ENCODE measurements at places on chromosomes 3 and 15.

DNA sequence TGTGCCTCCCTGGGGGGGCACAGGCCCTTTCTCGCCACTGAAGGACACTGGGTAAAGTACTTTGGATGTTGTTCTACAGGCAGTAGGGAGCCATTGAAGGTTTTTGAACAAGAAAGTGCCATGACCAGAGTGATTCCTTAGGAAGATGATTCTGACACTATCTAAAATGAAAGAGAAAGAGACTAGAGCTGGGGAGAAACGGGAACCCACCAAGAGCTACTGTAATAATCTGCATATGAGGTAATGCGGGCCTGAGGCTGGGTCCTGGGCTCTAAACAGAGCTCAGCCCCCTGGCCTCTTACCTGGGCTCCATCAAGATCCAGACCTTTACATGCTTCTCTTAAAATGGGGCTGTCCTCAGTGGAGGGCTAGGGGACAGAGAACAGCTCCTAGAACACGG, 24.9 kb downstream of the GRK7 start:
- no peak for DNase-seq

- no peak for DNase-seq
These were observed 76.7 kb downstream of the SCN10A start for GRCh38 chr3:38739396-38739689.

GRCh38 chr3:46626039-46626438, 13.7 kb downstream of the FAM240A start:
- DNase-seq, result no peak

DNA sequence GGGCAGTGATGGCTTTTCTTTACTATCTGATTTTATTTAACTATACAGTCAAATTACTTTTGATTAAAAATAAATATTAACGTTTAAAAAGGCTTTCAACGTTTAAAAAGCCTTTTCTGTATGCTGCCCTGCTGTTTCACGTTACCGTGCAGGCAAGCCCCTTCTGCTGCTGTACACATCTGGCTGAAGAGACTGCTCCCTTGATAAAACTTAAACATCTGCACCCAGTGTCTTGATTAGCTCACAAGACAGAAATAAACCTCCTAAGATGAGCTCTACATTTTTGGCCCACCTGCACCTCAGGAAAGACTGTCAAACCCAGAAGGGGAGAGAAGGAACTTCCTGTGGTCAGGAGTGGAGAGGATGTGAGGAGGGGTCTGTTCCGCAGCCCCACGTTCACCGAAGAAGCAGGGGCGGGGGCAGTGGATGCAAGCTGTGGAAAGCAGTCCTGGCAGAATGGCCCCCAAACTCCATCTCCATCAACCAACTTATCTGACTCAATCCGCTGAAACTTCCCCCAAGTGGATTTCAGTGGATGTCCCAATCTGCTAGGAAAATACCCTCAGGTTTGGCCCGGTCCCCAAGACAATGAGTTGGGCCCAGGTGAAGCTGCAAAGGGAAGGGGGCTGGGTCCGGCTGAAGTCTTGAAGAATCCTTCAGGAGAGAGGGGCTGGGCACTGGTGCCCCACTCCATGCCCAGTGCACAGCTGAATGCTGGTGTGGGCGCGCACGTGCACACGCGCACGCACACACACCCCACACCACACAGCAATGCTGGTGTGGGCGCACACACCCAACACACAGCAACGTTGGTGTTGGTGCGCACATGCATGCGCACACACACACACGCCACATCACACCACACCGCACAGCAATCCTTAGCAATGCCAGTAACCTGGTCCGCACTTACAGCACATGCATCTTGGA, 88.6 kb downstream of the LRIG1 start:
- DNase-seq, result no peak

DNA sequence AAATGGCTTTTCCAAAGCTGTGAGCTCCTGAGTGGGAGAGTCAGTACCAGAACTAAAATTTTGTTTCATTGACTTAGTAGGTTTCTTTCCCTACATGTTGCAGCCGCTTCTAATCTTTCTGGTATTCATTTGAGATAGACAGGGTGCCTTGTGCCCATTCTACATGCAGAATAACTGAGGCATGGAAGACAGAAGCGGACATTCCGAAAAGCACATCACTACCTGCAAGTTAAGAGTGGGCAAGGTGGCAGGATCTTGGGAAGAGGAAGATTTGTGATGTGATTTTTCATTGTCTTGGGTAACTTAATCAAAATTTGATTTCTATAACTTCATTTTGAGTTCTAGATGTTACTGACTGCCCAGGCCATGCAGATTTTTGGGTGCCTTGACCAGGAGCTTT, 2.0 kb downstream of the MAP2K5 start:
- no peak for DNase-seq

DNA sequence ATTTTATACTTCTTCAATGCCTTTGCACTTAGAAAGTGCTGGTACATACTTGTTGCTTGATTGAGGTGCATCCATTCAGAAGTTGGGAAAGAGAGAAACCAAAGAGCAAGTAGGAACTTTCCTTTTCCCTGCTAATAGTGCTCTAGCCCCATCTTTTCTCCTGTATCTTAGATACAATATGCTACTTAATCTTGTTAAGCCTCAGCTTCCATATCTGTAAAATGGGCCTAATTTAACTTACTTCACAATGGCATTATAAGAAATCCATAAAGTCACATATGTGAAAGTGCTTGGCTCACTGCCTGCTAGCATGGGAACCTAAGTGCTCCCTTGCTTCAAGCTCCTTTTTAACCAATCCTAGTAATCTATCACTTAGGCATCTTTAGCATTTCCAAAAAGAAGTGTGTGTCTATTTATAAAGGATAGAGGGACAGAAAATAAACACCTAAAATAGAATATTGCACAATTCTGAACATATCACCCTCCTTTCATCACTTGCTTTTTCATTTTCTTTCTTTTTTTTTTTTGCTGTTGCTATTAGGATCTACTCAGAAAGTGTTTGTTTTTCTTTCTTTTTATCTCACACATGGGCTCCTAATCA, 28.1 kb downstream of the KCNAB1 start:
- DNase-seq, result no peak

DNA sequence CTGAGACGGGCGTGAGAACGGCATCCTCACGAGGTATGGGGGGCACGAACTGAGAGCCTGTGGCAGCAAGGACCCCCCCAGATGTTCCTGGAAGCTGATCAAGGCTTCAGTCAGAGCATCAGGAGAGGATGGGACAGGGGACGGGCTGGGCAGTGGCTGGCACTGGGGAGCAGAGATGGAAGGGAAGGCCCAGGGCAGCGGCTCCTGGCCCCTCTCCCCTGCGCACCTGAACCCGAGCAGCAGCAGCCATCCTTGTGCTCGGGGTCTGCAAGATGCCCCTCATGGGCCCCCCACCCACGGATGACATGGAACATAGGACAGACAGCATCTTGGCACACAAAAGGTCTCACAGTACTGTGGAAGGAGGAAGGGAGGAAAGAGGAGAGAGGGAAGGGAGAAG, 51.3 kb downstream of the DHX30 start:
- no peak for DNase-seq

DNA sequence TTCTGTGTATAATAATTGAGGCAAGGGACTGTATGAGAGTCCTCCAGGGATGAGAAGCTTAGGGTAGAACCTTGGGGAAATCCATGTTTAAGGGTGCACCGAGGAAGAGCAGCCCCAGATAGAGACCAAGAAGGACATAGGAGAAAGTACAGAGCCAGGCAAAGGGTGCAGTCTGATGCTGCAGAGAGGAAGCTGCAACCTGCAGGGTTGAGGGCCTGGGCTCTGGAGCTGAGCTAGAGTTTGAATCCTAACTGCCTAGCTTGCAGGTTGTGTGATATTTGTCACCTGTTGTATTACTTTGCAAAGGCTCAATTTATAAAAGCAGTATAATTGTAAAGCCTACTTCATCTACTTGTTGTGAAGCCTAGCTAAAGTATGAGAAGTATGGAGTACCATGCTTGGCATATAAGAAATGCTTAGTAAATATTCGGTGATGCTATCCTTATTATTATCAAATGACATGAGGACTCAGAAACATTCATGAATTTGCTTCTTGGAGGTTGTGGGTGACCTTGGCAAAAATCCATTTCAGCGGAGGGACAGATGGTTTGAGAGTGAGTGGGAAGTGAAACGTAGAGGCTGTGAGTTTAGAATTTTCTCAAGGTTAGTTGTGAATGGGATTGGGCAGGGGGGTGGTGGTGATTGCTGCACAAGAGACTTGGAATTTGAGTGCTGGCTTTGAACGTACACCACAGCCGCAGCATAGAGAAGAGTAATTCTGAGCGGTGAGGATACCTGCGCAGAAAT, 43.8 kb downstream of the PLCL2 start:
- DNase-seq, result no peak

GRCh38 chr15:67456677-67457529, 64.0 kb upstream of the C15orf61 start:
- DNase-seq, result peak; percentile 80

DNA sequence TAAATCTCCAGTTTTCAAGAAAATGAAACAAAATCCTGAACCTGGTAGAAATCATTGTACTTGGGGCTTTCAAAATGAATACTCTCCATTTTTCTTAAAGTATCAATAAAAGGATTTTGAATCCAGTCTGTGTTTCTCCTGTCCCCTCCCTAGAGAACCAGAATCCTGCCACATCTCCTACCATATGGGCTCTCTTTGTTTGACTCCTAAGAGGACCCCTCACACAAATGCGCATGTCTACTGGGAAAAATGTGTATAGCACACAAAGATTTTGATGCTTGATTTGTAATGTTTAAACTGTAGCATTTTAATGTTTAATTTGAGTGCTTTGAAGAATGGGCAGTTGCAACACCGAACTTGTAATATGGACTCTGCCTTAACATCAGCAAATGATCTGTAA, 25.9 kb downstream of the LRRC3B start:
- no peak for DNase-seq

GRCh38 chr3:67517781-67518180, 136.6 kb downstream of the SUCLG2 start:
- DNase-seq, result no peak

- DNase-seq, result no peak
These were observed 50.5 kb upstream of the UBP1 start for GRCh38 chr3:33490641-33491241.

DNA sequence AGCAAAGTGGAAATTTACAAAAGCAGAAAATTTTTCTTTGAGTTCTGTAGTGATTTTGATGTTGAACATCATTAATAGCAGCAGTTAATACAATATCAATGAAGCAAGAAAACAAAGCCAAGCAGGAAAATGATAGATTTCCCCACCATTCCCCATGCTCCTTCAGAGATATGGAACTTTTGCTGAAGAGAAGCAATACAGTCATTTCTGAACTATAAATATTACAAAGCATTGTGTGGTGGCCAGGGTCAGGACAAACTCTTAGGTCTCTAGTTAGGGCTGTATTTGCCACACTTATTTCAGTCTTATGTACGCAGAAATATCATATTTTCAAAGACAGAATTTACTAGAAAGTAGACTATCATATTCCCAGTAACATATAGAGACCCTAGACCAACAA, 88.8 kb upstream of the P3H2 start:
- DNase-seq, result no peak

DNA sequence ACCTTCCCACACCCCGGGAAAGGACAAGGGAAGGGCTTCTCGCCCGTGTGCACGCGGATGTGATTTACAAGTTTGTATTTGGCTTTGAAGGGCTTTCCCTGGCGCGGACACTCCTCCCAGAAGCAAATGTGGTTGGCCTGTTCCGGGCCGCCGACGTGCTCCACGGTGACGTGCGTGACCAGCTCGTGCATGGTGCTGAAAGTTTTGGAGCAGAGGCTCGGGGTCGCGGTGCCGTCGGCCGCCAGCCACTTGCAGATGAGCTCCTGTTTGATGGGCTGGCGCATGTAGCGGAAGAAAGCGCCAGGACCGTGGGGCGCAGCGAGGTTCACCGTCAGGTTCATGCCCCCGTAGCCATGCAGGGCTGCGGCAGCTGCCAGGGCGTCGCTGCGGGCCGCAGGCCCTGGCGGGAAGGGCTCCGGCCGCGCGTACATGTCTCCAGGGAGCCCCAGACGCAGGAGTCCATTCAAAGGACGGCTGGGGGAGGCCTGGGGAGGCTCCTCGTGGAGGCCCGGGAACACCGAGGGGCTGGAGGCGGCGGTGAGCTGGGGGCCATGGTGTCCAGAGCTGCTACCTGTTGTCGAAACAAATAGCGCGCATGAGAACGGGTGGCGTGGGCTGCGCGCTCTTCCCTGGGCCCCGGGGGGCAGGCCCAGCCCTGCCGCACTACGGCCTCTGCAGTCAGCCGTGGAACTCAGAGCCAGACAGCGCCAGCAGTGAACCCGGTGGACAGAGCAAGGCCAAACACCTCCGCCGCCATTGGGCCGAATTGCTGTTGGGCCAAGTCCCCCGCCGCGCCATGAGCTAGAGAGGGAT, 10.2 kb downstream of the ZIC4 start:
- DNase-seq, result peak; percentile 30

GRCh38 chr15:51737522-51738305, at the start of gene LYSMD2:
LYSMD2 (minus strand) TSS chr15:51737655; CDS start chr15:51737622, 33 bp downstream.
- DNase-seq, result peak; percentile 82

- DNase-seq, result peak; percentile 30
These were observed 8.9 kb upstream of the MAP3K13 start for GRCh38 chr3:185353823-185354614.

DNA sequence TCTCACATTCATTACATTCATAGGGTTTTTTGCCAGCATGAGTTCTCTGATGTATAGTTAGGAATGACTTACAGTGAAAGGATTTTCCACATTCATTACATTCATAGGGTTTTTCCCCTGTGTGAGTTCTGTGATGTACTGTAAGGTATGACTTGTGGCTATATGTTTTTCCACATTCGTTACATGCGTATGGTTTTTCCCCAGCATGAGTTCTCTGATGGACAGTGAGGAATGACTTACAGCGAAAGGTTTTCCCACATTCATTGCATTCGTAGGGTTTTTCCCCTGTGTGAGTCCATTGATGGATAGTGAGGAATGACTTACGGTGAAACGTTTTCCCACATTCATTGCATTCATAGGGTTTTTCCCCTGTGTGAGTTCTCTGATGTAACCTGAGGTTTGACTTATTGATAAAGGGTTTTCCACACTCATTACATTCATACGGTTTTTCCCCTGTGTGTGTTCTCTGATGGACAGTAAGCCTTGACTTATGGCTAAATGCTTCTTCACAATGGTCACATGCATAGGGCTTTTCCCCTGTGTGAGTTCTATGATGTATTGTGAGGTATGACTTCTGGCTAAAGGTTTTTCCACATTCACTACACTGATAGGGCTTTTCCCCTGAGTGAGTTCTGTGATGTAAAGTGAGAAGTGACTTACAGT, 47.4 kb downstream of the ZNF717 start:
- DNase-seq, result no peak

GRCh38 chr15:80439140-80439539, 35.0 kb downstream of the ARNT2 start:
- no peak for DNase-seq

GRCh38 chr3:192892981-192893700, 24.5 kb downstream of the MB21D2 start:
- DNase-seq, result no peak

GRCh38 chr3:154973851-154974250, 106.3 kb upstream of the MME start:
- DNase-seq, result no peak

- no peak for DNase-seq
These were observed 171.2 kb downstream of the KLF13 start for GRCh38 chr15:31497838-31498237.

GRCh38 chr3:72722930-72723726, 125.1 kb downstream of the SHQ1 start:
- DNase-seq, result no peak
